Pancreas (tissue), 10 donors: ENCODE measurements at places on chromosomes 6 and 20. TPM values are rescaled to one million over a fixed set of nuclear protein-coding genes. Genes with fewer than 3 reads are reported as not detected.

HLA-DRB1 gene
- 12.5 TPM for total RNA-seq

HUS1B gene
- total RNA-seq: 0.40 TPM

TRIM31 gene
- total RNA-seq: not detected

ADGRB3 gene
- 0.08 TPM for total RNA-seq

DNA sequence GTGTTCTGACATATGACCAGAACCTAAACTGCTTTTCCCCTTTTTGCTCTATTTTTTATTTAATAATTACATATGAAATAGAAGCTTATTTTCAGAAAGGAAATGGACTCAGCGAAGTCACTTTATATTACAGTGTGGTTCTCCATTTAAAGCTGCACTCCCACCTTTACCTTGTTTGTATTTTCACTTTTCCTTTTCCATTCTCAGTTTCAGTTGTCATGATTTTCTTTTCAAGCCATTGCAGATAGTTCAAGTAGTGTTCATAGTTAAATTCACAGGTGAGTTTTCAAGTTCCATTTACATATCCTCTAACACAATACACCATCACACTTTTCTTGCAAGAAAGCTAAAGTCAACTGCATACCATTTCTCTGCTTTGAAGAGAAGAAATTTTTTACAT is 400.2 kb downstream of the HACE1 start:
- H3K27me3 ChIP-seq: no peaks in the 10 kb centered on the region
- no peak overlapping the region for H3K27ac ChIP-seq
- DNase-seq: no peak

HSPA12B gene
- 2.1 TPM for total RNA-seq

DNA sequence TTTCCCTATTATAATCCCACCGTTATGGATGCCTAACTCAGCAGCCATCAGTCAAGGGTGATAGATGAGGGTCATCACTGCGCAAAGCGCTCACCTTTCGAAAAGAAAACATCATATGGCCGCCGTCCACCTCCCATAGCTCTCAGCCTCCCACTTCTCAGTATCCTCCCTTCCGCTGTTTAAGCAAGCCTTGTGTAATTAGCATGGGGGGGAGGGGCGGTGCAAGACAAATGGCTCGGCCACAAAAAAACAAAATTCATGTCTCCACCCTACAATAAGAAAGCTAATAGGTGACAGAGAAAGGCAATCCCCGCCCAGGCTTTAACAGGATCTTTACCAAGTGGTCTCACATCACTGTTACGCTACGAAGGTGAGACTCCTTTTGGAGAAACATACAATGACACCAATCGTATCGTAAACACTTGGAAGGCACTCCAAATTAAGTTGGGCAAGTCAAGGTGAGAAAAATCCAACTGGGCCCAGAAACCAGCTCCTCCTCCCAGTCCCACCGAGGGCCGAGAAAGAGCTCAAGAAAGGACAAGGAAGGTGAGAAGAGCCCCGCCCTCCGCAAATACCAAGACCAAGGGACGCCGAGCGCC is 645 bp downstream of the DDX39B start:
- H3K27me3 ChIP-seq: no peaks in the 10 kb centered on the region
- peaks cover 20% of the 10 kb centered on the region for H3K36me3 ChIP-seq
- H3K27ac ChIP-seq: peak overlapping the region; percentile 93
